Peyer's patch (tissue), 4 donors: ENCODE measurements at places on chromosomes 11 and 22. TPM values are rescaled to one million over a fixed set of nuclear protein-coding genes. Genes with fewer than 3 reads are reported as not detected.
A peak's percentile ranks its signal among the peaks of the same experiment; 100 is the strongest.

LGR4 gene
- 29.7 TPM for total RNA-seq

ASPHD2 gene
- total RNA-seq = 1.4 TPM

ASRGL1 gene
- 26.0 TPM for total RNA-seq

SMTNL1 gene
- total RNA-seq = not detected

DNA sequence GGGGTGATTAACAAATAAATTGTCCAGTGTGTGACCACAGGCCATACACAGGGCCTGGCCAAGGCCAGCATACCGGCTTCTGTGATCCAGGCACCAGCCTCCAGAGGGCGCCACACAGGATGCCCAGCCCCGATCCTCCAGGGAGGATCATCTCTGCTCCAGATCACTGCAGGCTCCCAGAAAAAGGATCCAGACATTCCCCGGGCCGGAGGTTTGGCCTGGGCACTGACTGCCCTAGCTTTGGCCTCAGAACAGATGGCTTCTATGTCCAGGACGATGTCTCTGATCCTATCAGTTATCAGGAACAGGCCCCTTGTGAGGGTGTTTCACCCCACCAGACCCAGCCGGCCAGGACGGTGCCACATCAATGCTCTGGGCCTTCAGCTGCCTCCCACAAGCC is 74.5 kb upstream of the LMO1 start:
- peak; percentile 19 for DNase-seq
- H3K36me3 ChIP-seq = no peaks in the 10 kb centered on the region
- no peaks in the 10 kb centered on the region for H3K4me1 ChIP-seq

- no peak for DNase-seq
- no peaks in the 10 kb centered on the region for H3K4me1 ChIP-seq
- H3K4me3 ChIP-seq = no peak overlapping the region
- H3K36me3 ChIP-seq = no peaks in the 10 kb centered on the region
Measured at GRCh38 chr11:97703851-97704250, 1314.0 kb downstream of the JRKL start.

DNA sequence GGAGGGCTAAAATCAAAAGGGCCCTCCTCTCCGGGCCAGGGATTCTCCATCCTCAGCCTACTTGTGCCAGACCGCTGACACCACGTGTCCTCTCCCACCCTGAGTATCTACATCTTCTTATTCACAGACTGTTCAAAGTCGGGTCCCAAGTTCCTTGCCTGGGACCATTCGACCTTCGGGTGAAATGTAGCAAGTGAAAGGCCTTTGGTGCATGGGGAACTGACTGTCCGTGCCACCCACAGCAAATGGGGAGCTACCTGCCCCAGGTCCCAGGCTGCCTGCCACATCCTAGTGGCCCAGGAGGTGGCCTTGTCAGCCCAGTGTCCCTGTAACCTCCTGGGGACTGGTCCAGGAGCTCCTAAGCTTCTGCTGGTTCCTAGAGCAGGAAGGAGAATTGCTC is 67.3 kb downstream of the RTL6 start:
- no peaks in the 10 kb centered on the region for H3K4me1 ChIP-seq
- no peak overlapping the region for H3K4me3 ChIP-seq
- H3K36me3 ChIP-seq = no peaks in the 10 kb centered on the region

GRCh38 chr22:28903080-28903479 is 19.7 kb downstream of the ZNRF3 start:
- DNase-seq = no peak
- H3K27me3 ChIP-seq = no peaks in the 10 kb centered on the region
- H3K4me3 ChIP-seq = no peak overlapping the region
- H3K4me1 ChIP-seq = peaks cover 3% of the 10 kb centered on the region
- H3K27ac ChIP-seq = no peak overlapping the region

- H3K4me1 ChIP-seq = no peaks in the 10 kb centered on the region
- no peak for DNase-seq
- H3K27ac ChIP-seq = no peak overlapping the region
- H3K4me3 ChIP-seq = no peak overlapping the region
- no peaks in the 10 kb centered on the region for H3K36me3 ChIP-seq
- H3K27me3 ChIP-seq = no peaks in the 10 kb centered on the region
Measured at GRCh38 chr11:112731538-112731937, 229.7 kb upstream of the NCAM1 start.

- H3K4me1 ChIP-seq = no peaks in the 10 kb centered on the region
- H3K27me3 ChIP-seq = no peaks in the 10 kb centered on the region
- DNase-seq = peak; percentile 25
- no peaks in the 10 kb centered on the region for H3K36me3 ChIP-seq
Measured at GRCh38 chr11:125214601-125215565, 50.3 kb downstream of the PKNOX2 start.

- H3K4me1 ChIP-seq = peaks cover 52% of the 10 kb centered on the region
- no peak for DNase-seq
- H3K4me3 ChIP-seq = no peak overlapping the region
- H3K27ac ChIP-seq = no peak overlapping the region
- H3K27me3 ChIP-seq = no peaks in the 10 kb centered on the region
Measured at GRCh38 chr22:42957544-42957943, 57.4 kb downstream of the PACSIN2 start.

- H3K27ac ChIP-seq = no peak overlapping the region
- H3K4me1 ChIP-seq = no peaks in the 10 kb centered on the region
- no peak for DNase-seq
- H3K4me3 ChIP-seq = no peak overlapping the region
Measured at GRCh38 chr11:83403691-83404389, 117.7 kb upstream of the CCDC90B start.

GRCh38 chr11:102476812-102477211 is 24.2 kb upstream of the TMEM123 start:
- no peaks in the 10 kb centered on the region for H3K4me1 ChIP-seq
- DNase-seq = no peak
- no peaks in the 10 kb centered on the region for H3K36me3 ChIP-seq
- no peak overlapping the region for H3K4me3 ChIP-seq
- H3K27me3 ChIP-seq = no peaks in the 10 kb centered on the region
- peak overlapping the region; percentile 9 for H3K27ac ChIP-seq
